ENCODE measurements at places on chromosomes 1 and 21.

DNA sequence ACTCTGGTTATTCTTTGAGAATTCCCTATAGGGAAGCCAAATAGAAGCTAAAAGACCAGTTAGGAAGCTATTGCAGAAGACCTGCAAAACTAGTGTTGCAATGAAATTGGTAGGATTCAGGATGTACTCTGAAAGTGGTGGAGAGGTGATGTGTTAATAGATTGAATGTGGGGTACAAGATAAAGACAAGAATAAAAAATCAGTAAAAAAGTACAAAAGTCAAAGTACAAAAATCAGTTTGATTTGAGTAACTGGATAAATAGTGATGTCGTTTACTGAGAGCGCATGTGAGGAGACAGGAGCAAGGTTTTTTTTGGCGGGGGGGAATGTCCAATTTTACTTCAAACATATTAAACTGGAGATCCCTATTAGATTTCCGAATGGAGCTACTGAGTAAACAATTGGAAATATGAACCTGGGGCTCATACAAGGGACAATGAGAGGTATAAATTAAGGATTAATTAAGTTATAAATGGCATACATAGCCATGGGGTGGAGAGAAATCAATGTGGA lies 2.5 kb upstream of the DCAF8 start:
- no peak for DNase-seq

DNA sequence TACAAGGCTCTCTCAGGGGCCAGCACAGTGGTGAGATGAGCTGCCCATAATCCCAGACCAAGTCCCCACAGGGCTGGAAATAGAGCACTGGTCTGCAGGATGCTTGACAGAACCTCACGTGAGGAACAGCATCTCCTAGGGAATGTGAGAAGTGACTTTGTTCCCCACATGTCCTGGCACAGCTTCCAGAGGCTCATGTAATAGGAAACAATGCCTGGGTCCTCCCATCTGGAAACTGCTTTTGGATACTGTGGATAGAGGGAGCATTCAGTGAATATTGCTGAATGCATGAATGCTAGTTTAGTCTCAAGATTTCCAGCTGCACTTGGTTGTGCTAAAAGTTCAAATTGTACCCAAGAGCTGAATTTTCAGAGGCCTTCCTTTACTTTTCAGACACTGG lies 146.2 kb downstream of the TNR start:
- no peak for DNase-seq

GRCh38 chr1:95426772-95427171 lies 192.8 kb downstream of the RWDD3 start:
- no peak for DNase-seq

GRCh38 chr1:75099581-75099980 lies 34.6 kb upstream of the LHX8 start:
- no peak for DNase-seq

- no peak for DNase-seq
Observed at GRCh38 chr1:18339161-18339560, 141.6 kb upstream of the KLHDC7A start.

DNA sequence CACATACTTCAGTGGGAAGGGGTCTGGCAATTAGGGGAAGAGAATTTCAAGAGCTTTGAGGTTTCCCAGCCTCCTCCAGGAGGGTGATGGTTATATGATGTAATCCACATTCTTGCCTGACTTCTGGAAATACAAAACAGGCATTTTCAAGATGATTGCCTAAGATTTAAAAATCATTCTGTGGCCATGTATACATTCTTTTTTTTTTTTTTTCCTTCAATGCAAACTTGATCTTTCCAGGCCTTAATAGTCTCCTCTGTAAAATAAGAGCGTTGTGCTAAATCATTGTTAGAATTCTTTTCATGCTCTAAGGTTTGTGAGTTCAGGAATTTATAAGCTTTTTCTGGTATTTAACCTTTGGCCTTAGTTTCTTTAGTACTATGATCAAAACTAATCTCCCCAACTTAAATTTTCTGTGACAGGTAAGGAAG lies 192.3 kb upstream of the HMCN1 start:
- no peak for DNase-seq

- no peak for DNase-seq
Observed at GRCh38 chr21:46054031-46054430, 43.9 kb upstream of the COL6A2 start.

- DNase-seq: no peak
Observed at GRCh38 chr1:69836971-69837636, 269.4 kb downstream of the LRRC7 start.

DNA sequence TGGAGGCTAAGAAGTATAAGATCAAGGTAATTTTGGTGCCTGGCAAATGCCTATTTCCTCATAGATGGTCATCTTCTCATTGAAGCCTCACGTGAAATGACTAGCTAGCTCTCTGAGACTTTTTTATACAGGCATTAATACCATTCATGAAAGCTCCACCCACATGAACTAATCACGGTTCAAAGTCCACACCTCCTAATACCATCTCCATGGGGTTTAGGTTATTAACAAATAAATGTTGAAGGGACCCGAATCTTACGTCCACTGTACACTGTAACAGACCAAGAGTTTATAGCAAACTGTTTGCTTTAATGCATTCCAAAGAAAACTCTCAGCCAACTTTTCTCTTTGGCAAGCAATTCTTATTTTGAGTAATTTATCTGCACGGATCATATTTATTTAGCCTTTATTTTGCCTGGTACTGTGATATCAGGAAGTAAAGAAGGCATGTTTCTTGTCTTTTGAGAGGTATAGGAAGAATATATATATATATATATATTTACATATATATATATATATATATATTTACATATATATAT lies 296.1 kb upstream of the LRRC7 start:
- no peak for DNase-seq

DNA sequence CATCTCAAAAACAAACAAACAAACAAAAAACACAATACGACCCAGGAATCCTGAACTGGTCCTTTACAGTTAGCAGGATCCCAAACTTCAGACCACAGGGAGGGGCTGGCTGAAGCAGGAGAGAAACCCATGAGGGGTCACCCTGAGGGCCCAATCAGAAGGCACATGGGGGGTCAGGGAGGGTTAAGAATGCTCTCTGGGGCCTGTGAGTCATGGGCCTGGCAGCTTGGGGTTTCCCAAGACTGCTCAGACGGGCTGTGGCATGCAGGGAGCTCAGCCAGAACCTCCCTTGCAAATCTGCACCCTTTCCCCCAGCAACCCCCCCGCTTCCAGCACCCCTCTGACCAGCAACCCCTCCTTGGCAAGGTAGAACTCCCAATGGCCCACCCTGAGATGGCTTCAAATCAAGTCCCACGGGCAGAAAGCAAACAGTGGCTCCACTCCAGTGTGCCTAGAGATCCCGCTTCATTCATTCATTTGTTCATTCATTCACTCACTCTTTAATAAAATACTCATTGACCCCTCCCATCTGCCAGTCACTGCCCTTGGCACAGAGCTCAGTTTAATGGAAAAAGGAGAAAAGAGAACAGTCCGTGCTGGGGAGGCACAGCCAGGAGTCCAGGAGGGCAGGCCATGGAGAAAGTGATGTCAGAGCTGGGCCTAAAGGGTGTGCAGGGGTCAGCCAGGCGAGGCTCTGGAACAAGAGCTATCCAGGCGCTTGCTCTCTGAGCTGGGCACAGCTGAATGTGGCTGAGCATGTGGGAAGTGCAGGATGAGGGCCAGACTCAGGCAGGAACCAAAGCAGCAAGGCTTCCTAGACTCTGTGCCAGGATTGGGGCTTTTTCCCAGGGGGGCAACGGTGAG lies 8.2 kb downstream of the UQCRHL start:
- no peak for DNase-seq

GRCh38 chr1:201026836-201027235 lies 3.3 kb upstream of the KIF21B start:
- no peak for DNase-seq

DNA sequence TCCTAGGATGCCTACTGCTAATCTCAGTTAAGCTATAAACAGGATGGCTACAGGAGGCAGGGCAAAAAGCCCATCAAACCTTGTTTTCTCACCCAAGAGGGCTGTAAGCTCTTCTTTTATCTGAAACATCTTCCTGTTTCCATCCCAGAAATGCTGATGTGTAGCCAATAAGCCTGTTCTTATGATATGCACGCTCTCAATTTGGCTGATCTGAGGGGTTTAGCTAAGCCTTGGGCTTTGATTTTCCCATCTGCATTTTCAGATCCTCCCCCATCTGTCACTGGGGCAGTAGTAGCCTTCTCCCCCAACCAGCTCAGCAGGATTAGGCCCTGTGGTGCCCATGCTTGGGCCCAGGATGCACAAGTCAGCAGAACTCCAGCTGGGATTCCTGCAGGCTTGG lies 105.0 kb downstream of the BRINP2 start:
- DNase-seq: no peak

- no peak for DNase-seq
Observed at GRCh38 chr1:30451532-30452125, 271.8 kb downstream of the MATN1 start.

GRCh38 chr1:51349862-51350261 lies 19.5 kb upstream of the TTC39A start:
- DNase-seq: no peak

- DNase-seq: no peak
Observed at GRCh38 chr21:45737485-45738166, 94.1 kb downstream of the PCBP3 start.

DNA sequence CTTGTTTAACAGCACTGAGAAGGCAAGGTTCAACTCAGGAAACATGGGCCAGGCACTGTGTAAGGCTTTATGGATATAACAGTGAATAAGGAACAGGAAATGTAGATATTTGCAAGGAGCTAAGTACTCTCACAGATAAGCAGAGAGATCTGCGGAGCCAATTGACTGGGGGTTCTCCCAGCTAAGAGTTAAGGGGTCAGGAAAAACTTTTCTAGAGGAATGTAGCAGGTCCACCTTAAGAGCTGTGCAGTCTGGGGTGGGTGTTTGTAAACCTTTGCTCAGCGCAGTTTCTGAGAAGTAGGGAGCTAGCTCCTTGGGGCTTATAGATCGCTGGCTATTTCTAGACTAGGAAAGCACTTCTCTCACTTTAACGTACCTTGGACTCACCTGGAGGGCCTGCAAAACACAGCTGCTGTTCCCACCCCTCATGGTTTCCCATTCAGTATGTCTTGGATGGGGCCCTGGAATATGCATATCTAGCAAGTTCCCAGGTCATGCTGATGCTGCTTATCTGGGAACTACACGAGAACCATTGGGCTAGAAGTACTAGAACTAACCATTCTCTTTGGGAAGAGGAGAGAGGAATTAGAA lies 51.7 kb downstream of the TLCD4 start:
- DNase-seq: no peak

DNA sequence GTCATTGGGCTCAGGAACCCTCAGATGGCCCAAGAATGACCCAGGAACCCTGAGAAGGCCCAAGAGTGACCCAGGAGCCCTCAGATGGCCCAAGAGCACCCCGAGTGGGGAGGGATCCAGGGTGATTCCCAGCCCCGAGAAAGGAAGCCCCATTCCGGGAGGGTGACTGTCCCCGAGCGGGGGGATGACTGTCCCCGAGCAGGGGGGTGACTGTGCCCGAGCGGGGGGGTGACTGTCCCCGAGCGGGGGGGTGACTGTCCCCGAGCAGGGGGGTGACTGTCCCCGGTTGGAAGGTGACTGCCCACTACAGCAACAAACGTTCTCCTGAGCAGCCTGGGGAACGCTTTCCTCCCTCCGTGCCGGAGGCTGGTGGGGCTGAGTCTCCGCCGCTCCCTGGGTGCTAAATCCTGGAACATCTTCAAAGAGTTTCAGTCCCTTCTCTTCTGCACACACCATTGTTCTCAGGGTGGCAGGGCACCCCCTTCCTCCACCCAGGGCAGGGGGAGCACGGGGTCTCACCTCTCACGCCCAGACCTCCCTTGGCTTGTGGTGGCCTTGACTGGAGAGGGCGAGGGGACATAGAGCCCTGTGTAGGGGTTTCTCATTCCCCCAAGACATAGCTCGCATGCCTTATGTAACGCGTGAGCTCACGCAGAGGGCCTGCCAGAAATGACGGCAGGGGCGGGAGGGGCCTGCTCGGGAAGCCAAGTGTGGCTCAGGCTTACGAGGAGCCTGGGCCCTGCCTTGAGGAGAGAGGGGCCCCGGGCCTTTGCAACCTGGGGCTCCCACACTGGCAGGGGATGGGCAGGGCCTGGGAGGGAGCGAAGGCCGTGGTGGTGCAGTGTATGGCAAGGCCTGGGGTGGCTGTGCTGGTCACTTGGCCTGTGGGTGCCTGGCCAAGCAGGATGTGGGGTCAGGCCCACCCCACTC lies 14.3 kb upstream of the SKI start:
- DNase-seq: no peak

GRCh38 chr21:45985471-45986315 lies 4.1 kb downstream of the COL6A1 start:
- no peak for DNase-seq

GRCh38 chr1:147246910-147247655 lies 4.6 kb downstream of the CHD1L start:
- no peak for DNase-seq

DNA sequence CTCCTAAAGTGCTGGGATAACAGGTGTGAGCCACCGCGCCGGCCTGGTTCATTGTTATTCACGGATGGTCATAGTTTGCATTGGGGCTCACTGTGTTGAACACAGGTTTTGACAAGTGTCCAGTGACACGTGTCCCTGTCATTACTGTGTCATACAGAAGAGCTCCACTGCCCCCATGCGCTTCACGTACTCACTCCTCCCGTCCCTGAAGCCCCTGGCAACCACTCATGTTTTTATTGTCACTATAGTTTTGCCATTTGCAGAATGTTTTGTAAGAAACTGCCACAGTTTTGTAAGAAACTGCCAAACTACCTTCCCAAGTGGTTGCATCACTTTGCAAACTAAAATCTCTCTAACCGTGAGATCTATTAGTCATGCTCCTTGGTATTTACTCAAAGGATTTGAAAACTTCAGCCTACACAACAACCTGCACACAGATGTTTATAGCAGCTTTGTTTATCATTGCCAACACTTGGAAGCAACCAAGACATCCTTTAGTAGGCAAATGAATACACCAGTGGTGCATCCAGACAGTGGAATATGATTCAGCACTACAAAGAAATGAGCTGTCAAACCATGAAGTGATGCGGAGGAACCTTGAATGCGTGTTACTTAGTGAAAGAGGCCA lies 163.2 kb upstream of the COL6A1 start:
- no peak for DNase-seq

GRCh38 chr1:245404952-245405351 lies 250.2 kb downstream of the KIF26B start:
- DNase-seq: no peak

- no peak for DNase-seq
Observed at GRCh38 chr1:20726932-20727745, 5.4 kb downstream of the SH2D5 start.

GRCh38 chr1:203624341-203624712 lies 2.3 kb upstream of the ATP2B4 start:
- no peak for DNase-seq

- no peak for DNase-seq
Observed at GRCh38 chr21:34779860-34780259, 111.1 kb downstream of the CLIC6 start.

Data from CD4-positive, alpha-beta T cell treated with Interleukin-17A for 1 hour (primary cell).